ENCODE measurements at places on chromosomes 12 and 14.
A peak's percentile ranks its signal among the peaks of the same experiment; 100 is the strongest.

DNA sequence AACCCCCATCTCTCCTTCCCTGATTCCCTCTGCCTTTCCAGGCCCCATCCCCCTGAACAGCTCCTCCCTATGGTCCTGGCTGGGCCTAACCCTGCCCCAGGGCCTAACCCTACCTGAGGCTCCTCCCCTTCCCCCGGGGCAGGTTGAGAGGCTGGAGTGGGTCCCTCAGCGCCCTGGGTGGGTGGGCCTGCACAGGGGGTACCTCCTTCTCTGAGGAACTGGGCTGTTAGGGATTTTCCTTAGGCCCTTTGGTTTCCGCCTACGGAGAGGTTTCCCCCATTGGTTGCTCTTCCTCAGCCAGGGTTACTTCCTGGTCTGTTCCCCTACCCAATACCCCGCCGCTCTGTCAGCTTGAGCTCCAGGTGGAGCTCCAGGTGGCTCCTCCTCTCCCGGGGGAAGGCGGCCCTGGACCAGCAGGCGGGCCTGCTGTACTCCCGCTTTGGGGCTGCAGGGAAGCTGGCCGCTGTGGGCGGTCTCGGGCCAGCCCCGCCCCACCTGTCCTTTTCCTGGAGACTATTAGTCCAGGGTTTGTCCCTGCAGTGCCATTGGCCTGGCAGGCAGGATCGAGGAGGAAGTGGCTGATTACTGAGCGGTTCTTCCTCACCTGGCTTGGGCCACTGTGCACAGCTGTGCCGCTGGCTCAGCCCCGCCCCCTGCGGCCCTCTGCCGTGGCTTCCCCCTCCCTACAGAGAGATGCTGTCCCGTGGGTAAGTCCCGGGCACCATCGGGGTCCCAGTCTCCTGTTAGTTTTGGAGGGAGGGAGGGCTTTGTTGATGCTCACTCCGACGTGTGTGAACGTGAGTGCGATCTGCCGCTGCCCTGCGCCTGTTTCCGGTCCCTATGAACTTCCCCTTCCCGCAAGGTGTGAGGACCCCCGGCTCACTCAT is 2.5 kb downstream of the C12orf57 start:
- H3K4me3 ChIP-seq = peak overlapping the region; percentile 87
- peaks cover 13% of the 10 kb centered on the region for H3K27me3 ChIP-seq
- DNase-seq = peak; percentile 98
- peak overlapping the region; percentile 100 for H3K27ac ChIP-seq
- peaks cover 71% of the 10 kb centered on the region for H3K36me3 ChIP-seq

DNA sequence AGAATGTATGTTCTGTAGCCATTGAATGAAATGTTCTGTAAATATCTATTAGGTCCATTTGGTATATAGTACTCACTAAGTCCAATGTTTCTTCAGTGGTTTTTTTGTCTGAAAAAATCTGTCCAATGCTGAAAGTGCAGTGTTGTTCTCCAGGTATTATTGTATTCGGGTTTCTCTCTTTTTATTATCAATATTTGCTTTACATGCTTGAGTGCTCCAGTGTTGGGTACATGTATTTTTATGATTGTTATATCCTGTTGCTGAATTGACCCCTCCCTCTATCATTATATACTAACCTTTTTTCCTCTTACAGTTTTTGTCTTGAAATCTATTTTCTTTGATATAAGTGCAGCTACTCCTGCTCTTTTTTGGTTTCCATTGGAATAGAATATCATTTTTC is 382.2 kb downstream of the CCER1 start:
- DNase-seq = no peak
- no peaks in the 10 kb centered on the region for H3K4me1 ChIP-seq
- no peak overlapping the region for H3K4me3 ChIP-seq
- H3K36me3 ChIP-seq = no peaks in the 10 kb centered on the region

DNA sequence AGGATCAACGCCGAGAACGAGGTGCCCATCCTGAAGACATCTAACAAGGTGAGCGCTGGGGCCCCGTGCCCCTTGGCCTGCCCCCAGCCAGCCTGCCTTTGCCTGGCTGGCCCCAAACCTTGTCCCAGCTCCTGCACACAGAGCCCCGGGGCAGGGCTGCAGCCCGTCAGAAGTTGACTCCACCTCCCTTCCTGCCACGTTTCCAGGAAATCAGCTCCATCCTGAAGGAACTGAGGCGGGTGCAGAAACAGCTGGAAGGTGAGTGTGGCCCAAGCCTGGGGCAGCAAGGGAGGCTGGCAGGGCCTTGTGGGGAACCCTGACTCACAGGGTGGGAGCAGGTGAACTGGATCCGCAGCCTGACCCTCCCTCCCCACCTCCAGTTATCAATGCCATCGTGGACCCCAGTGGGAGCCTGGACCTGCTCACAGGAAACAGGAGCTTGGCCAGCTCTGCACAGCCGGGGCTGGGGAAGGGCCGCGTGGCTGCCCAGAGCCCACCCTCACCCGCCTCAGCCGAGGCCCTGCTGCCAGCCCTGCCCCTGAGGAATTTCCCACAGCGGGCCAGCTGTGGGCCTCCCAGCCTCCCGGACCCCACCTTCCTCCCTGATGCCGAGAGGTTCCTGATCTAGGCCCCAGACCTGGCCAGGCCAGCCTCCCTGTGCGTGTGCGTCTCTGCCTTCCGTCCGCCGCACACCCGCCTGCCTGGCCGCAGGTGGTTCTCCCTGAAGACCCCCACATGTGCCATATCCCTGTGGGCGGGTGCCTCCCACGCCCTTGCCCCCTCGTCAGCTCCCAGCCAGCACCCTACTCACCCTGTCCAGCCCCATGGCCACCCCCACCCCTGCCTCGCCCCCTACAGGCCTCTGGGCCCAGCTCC is 29.5 kb downstream of the CEP170B start:
- H3K4me3 ChIP-seq = no peak overlapping the region
- H3K4me1 ChIP-seq = peaks cover 10% of the 10 kb centered on the region
- H3K36me3 ChIP-seq = peaks cover 36% of the 10 kb centered on the region
- H3K27ac ChIP-seq = no peak overlapping the region

- no peaks in the 10 kb centered on the region for H3K36me3 ChIP-seq
- H3K4me1 ChIP-seq = peaks cover 10% of the 10 kb centered on the region
- peaks cover 37% of the 10 kb centered on the region for H3K27me3 ChIP-seq
- no peak overlapping the region for H3K27ac ChIP-seq
Measured at GRCh38 chr14:90194706-90195105, 61.6 kb upstream of the PSMC1 start.

GRCh38 chr12:47218191-47218654 is 138.5 kb upstream of the AMIGO2 start:
- no peak overlapping the region for H3K4me3 ChIP-seq
- peaks cover 15% of the 10 kb centered on the region for H3K36me3 ChIP-seq
- H3K27ac ChIP-seq = no peak overlapping the region

- no peak overlapping the region for H3K4me3 ChIP-seq
- DNase-seq = no peak
- H3K27ac ChIP-seq = no peak overlapping the region
- H3K4me1 ChIP-seq = no peaks in the 10 kb centered on the region
- peaks cover 68% of the 10 kb centered on the region for H3K27me3 ChIP-seq
- no peaks in the 10 kb centered on the region for H3K36me3 ChIP-seq
Measured at GRCh38 chr12:130990034-130990433, 36.3 kb downstream of the ADGRD1 start.

DNA sequence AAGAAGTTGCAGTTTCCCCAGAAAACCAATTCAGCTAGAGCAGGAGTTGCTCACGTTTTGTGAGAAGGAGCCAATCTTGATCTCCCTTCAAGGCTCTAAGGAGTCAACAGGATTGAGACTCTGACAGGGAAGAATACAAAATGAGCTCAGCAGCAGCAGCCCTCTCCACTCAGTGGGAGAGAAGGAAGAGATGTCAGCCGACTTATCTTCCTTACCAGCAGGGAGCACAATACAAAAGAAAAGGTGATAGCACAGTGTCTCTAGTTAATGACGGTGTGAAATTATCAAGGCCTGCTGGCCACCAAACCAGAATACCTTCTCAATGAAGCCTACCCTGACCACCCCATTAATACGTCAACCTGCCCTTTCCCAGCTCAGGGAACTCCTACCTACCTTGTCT is 223.6 kb upstream of the TMPO start:
- DNase-seq = no peak
- peaks cover 56% of the 10 kb centered on the region for H3K27me3 ChIP-seq
- H3K36me3 ChIP-seq = no peaks in the 10 kb centered on the region
- no peak overlapping the region for H3K4me3 ChIP-seq

GRCh38 chr14:92254786-92255185 is 68.2 kb upstream of the SLC24A4 start:
- H3K36me3 ChIP-seq = no peaks in the 10 kb centered on the region
- H3K4me1 ChIP-seq = no peaks in the 10 kb centered on the region
- no peak overlapping the region for H3K27ac ChIP-seq
